ENCODE measurements at places on chromosomes 7 and 10.

DNA sequence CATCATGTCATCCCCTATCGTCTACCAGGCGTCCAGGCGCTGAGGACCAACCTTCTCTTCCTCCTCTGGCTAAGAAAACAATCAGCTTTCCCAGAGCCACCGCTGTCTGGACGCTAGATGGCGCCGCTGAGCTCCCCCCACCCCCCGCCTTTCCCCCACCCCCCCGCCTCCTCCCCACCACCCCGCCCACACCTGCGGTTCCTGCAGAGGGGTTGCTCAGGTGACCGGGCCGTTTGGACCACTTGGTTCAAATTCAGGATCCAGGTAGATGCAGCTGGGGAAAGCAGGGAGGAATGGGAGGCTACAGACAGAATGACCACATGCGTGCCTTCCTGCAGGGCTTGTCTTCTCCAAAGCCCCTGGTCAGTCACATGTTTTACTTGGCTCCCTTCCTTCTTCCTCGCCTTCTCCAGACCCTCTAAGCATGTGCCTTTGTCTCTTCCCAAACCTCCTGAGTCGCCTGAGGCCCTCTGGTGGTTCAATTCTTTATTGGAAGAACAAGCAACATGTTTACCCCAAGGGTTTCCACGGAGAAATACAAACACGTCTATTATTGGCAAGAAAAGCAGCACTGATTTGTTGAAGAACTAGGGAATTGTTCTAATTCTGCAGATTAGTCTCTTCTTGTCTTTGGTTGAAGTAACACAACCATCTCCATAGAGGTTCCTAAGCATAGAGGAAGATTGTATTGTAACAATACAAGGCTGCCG, 24.7 kb downstream of the AOC1 start:
- peak; percentile 25 for DNase-seq

DNA sequence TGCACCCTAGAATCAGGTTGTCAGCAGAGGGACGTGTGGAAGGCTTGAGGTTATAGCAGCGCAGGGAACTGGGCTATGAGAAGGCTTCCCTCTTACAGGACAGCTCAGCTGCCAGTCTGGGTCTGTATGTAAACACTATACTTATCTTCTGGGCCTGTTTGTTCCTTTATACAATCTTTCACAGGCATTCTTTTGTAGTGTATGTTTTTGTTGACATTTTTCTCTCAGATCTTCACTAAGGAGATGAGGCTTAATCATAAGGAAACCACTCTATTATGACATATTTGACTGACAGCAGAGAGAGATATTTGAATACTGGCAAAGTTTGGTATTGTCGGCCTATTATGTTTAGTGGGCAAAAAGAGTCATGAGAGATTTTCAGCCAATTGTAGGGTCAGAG, 929 bp downstream of the GBF1 start:
- DNase-seq, result no peak

DNA sequence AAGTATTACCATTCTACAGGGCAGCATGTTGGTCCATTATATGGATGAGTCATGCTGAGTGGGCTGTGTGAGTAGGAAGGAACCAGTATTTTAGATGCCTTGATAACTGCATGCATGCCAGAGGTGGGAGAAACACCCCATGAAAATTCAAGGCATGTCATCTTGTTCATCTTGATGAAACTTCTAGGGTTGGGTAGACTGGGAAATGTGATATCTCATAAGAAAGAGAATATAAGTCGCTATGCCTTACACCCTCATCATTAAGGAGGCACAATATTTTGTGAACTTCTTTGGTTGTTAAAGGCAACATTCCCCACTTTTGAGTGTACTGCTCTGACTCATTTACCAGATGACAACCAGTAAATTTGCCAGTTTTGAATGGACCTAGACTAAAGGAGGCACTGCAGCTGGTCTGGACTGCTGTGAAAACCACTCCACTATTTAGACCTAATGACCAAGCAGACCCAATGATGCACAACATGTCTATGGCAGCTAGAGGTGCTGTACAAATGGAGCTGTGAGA, 48.0 kb downstream of the ZNF365 start:
- DNase-seq, result no peak

- no peak for DNase-seq
Measured at GRCh38 chr7:95139922-95140321, 184.4 kb downstream of the PON1 start.

GRCh38 chr10:58341947-58342346, 7.1 kb downstream of the UBE2D1 start:
- no peak for DNase-seq

DNA sequence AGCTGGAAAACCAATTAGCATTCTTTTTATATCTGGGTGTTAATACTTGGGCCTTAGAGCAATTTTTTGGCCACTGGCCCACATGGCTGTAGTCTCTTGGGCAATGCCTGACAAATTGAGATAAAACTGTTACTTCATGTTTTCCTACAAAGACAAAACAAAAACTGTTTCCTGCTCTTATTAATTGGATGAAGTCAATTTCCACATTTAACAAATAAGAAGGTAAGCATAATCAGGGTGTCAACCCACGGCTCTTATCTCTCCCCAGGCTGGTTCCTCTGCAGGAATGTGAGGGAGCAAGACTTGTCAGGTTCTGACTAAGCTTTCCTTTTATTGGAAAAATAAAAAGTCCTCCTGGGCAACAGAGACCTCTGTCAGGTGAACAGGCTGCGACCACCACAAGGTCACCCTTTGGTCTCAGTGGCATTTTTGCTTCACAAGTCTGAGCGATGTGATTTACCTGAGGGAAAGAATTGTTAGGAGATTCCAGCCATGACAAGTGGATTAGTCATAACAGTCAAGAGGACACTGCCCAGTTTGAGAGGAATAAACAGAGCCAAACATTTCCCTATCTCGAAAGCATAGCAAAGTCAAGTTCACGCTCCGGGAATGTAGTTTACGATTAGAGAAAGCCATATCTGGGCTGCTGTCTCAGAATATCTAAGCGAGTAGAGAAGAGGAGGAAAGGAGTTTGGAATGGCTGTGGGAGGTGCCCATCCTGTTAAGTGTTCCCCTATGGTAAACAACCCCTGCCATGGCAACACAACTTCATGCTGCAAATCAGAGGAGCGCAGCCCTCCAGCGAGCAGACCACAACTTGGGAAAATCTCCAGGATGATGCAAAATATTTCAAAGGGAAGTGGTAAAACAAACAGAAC, 144.4 kb downstream of the TES start:
- no peak for DNase-seq

DNA sequence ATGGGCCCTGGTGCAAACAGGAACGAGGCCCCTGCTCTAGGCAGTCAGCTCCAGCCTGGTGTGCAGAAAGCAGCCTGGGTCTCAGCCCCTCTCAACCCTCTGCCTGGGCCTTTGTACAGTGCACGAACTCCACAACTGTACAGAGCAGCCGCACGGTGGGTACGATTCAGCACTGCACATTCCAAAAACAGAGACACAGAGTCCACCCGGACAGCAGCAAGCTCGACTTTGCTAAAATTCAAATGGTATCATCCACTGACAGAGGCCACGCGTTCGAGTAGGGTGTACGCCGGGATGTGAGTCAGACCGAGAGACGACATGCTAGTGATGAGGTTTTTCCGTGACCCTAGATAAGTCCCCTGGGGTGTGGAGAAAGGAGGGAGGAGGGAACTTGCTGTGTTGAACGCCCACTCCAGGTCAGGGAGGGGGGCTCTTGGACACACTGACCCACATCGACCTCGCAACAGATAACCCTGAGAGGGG, 65.6 kb upstream of the PDGFA start:
- DNase-seq, result peak; percentile 74

- no peak for DNase-seq
Measured at GRCh38 chr10:7311218-7311849, 99.5 kb downstream of the SFMBT2 start.

DNA sequence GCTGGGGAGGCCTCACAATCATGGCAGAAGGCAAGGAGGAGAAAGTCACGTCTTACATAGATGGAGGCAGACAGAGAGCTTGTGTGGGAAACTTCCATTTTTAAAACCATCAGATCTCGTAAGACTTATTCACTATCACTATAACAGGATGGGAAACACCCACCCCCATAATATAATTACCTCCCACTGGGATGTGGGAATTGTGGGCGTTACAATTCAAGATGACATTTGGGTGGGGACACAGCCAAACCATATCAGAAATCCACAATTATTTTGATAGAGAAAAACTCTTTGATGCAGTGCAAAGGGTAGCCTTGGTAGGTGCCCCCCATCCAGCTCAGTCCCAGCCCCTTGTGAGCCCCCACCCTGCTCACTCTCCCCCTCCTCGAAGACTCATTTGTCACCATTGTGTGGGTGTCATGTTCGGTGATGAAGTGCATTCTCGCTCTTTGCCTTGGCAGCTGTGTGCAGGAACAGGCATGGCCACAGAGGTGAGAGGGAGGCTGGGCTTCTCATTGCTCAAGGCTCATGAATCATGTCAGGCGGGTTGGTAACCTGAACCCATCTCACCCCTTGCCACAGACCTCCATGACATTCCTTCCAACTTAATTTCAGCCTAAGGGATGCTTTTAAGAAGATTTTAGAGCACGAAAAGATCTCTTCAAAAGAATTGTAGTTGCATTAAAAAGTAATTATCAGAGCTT, 75.9 kb downstream of the BUB3 start:
- no peak for DNase-seq

DNA sequence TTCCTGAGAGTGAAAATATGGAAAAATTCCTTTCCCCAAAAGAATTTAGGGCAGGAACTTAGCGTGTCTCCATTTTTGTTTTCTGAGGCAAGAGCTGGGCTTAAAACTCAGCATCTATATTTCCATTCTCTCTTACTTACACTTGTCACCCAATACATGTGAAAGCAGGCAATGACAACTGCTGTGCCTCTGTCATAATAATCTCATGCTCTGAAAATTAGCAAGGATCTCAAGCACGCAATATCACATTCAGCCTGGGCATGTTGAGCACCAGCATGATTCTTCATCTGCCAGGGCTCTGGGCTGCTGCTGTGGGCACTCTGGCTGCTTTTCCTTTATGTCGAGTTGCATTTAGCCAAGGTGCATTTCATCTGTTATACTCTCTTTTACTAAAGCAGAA, 255.5 kb downstream of the SNX10 start:
- DNase-seq, result no peak

DNA sequence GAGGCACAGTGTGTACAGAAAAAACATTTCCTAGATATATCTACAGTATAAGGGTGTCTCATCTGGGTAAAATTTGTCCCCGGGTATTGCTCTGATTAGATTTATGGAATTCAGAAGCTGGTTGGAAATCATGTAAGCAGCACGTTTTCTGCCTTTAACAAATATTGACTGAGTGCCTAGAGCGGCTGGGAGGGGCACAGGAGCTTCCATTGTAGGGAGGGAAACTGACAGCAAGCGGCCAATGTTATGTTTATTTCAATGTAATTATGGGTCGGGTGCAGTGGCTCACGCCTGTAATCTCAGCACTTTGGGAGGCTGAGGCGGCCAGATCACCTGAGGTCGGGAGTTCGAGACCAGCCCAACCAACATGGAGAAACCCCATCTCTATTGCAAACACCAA, 4.4 kb upstream of the RFC2 start:
- no peak for DNase-seq

DNA sequence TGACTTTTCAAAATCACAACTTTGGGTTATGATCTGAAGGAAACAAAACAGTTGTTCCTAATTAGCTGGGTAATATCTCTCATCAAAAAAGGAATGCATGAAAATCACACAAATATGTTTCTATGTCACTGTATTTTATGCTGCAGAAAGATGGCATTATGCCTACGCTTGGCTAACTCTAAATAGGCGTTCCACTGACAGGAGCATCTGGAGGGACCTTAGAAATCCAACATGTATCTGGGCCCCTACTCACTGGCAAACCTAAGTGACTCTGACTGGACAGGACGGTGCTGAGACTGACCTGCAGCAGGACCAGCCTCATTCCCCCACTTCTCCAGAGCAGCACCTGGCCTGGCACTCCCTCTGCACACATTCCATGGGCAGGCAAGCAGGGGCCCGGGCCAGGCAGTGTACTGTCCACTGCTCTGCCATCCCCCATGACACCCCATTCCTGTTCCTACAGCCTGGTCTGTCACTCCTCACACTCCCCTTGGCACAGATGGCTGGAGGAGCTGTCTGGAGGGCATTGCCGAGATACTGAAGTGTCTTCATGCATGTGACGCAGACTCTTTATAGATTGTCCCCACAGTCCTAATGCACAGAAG, 2.6 kb upstream of the MYL7 start:
- no peak for DNase-seq

DNA sequence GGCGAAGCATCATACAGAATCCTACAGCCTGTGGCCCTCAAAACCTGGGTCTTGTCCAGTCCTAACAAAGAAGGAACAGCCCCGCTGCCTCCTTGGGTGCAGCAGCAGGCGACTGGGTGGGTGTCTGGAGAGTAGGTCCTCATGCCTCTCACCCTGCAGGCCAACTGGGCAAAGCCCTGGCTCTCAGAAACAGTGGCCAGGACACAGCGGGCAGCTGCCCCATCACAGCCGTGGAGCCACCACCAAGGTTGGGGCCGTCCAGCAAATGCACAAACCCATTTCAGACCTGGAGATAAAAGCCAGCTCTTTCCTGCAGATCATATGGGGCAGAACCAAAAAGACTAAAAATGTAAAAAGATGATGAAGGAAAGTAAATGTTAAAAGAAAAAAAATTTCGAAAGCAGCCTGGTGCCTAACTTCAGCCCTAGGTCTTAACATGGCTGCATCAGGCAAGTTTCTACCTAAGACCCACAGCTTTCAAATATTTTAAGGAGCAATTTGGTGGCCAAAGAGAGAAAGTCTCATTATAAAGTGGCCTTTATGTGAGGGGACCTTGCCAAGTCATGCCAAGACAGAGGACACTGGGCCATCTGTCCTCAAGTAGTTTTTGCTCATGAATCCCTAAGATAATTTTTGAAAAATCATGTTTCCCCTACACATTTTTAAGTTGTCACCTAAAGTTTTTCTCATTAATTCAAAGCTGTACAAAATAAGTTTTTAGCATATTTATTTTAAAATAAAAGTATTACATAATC, 142.1 kb downstream of the PAXIP1 start:
- no peak for DNase-seq

DNA sequence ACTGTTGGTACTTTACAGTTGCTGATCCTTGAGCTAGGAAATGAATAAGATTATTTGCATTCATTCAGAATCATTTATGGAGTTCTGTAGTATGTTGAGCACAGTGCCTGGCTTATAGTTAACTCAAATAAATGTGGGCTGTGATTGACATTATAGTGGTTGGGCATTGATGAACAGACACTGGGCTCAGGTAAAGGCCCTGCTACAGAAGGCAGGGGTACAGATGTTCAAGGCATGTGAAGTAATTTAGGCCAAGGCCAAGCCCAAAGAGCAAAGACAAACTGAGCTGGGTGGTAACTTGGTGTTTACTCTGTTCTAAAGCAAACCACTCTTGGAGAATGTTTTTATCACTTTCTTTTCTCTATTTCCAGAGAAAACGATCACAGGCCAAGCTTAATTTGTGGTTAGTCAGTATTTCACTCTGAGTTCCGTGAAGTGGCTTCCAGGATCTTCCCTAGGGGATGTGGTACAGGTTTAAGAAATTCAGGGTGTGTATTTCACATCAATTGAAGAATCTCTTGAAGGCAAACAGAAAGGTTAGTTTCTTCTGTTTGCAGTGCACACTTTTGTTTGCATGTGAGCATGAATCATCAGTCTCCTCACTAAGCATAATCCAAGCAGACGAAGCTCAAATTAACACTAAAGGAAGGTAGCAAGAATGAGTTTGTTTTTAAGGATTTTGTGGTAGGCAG, 113.9 kb upstream of the PRR15 start:
- no peak for DNase-seq

Measured in activated T-cell treated with anti-CD3 and anti-CD28 coated beads, Interleukin-2, amount 50 U/mL, for 72 hours (primary cell).